ENCODE measurements at places on chromosomes 13 and 19.
A peak's percentile ranks its signal among the peaks of the same experiment; 100 is the strongest.

- DNase-seq = no peak
Measured at GRCh38 chr13:21825801-21826200, 154.9 kb downstream of the FGF9 start.

DNA sequence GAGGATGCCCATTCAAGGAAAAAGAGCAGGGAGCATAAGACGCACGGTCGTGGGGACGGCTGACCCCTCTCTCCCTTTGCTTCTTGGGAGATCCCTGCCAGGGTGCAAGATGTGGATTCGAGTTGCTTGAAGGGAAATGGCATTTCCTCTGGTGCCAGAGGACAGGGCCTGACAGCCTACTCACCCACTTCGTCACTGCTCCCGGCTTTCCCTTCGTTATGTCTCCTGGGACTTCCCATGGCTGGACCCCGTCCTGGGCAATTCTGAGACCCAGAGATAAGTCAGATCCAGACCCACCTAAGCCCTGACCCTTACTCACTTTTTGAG is 1.2 kb downstream of the TBC1D17 start:
- no peak for DNase-seq

- peak; percentile 21 for DNase-seq
Measured at GRCh38 chr13:44879452-44880058, 109.7 kb downstream of the NUFIP1 start.

GRCh38 chr13:109123971-109124370 is 494.6 kb downstream of the MYO16 start:
- no peak for DNase-seq

- DNase-seq = no peak
Measured at GRCh38 chr19:33450689-33451088, 70.9 kb downstream of the PEPD start.

GRCh38 chr19:16381756-16382401 is 57.3 kb downstream of the KLF2 start:
- no peak for DNase-seq

DNA sequence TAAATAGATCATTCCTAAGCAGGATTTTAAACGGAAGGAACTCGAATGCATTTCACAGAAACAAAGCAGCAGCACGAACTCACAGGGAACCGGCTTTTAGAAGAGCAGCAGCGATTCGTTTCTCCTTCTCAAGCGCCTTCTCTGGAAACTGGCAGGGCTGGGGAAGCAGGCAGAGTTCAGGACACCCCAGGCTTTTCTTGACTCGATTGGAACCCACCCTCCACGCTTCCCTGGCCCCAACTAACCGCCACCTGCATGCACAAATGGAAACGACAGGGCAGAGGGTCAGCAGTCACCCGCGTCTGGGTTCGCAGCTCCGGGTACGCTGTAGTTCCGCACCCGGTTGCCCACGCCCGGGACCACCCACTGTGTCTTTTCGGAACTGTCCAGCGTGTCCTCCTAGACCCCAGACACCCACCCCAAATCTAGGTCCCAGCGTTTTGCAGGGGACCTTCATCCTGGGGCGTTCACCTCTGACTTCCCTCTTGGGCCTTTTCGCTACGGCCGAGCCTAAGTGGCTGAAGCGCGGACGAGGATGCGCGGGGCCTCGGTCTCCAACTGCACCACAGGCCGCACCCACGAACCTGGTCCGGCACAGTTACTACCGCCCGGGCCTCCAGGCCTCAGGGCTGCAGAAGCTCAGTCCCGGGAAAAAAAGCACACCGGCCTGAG is 500 bp downstream of the ZFP30 start:
- peak; percentile 37 for DNase-seq

DNA sequence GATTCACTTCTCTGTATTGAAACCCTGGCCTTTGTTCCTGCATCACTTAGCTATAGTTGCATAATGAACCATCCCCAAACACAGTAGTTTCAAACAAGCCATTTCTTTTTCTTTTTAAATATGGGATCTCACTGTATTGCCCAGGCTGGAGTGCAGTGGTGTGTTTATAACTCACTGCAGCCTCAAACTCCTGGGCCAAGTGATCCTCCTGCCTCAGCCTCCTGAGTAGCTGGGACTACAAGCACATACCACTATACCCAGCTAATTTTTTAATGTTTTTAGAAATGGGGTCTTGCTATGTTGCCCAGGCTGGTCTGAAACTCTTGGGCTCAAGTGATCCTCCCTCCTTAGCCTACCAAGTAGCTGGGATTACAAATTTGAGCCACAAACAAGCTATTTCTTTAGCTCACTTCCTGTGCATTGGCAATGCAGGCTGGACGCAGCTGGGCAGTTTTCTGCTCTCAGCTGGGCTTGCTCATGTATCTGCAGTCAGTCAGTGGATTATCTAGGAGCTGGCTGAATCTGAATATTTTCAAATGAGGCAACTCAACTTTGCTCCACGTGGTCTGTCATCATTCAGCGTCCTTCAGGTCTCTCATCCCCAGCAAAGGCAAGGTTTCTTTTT is 49.5 kb upstream of the SIN3B start:
- DNase-seq = no peak

- DNase-seq = no peak
Measured at GRCh38 chr19:43525836-43526771, 897 bp downstream of the ETHE1 start.

DNA sequence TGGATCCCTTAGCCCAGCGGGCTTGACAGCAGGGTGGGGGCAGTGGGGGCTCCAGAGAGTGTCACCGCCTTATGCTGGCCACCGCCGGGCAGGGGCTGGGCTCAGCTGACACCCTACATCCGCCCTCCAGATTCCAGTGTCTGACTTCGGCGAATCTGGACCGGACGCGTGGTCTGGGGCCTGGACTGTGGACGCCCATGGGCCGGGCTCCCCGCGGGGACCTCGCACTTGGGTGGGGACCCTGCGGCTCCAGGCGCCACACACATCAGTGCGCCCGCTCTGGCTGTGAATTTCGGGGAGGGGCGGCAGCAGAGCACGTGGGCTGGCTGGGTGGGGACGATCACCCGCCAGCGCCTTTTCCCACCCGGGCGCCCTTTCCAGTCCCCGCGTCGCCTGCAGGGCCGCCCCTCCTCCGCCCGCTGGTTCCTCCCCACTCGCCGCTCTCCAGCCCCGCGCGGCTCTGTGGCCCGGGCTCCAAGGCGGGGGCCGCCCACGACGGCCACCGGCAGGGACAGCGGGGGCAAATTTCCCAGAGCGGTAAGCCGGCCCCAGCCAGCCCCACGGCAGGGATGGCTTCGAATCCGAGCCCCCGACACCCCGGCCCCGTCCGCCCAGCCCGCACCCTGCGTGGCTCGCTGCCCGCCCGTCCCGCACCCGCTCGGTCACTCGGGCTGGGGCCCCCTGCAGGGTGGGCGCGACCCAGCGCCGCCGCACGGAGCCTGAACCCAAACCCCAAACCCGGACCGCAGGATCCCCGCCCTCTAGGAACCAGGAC is 23.3 kb upstream of the ZNF99 start:
- DNase-seq = no peak

- DNase-seq = no peak
Measured at GRCh38 chr19:46886546-46887239, 25.9 kb downstream of the ARHGAP35 start.

DNA sequence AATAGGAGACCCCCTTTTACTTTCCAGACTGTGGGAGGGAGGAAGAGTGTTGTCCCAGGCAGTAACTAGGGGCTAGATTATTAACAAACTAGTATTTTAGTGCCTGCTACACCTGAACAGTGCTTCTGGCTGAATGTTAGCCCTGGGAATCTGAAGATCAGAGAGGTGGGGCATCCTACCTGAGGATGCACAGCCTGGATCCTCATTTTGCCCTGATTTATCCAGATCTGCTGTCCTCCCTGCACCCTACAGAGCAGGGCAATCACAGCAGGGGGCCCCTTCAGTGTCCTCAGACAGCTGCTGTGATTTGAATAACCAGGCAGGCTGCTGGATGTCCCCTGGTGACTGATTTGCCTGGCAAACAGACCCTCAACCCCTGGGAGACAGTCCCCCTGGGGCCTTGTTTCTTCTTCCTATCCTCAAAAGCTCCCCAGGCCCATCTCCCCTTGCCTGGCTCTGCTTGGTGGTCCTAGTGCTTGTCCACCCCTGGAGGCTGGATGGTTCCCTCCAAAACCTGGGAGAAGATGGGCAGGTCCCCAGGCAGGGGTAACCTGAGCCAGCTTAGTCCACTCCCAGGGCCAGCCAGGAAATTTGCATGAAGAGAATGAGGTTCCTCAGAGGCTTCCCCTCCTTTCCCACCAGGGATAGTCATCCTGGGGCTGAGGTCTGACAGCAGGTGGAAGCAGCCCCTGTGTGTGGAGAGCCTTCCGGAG is at the start of gene OVOL3:
OVOL3 (plus strand) TSS at position 657 of the 713 bp plus-strand sequence. CDS start 60 bp downstream, outside the sequence.
- no peak for DNase-seq

DNA sequence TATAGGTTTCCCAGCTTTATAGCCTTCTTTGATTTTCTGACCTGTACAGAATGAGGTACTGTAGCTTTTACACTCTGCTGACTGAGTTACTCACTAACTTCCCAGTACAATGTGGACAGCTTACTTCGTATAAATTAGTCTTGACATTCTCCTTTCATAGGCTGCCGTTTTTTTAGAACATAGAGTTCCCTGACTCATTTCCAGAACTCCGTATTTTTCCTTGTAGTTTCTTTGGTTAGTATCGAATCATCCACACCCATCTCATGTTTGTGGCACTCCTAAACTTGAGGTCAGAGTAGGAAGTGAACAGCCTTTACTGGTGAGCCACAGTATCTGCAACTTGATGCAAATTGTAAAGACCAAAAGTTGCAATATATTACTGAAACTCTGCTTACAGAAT is 303.9 kb downstream of the SLITRK5 start:
- no peak for DNase-seq

GRCh38 chr13:82438320-82438719 is 1444.0 kb downstream of the SLITRK1 start:
- DNase-seq = no peak

- no peak for DNase-seq
Measured at GRCh38 chr13:50898338-50898737, 11.3 kb upstream of the RNASEH2B start.

DNA sequence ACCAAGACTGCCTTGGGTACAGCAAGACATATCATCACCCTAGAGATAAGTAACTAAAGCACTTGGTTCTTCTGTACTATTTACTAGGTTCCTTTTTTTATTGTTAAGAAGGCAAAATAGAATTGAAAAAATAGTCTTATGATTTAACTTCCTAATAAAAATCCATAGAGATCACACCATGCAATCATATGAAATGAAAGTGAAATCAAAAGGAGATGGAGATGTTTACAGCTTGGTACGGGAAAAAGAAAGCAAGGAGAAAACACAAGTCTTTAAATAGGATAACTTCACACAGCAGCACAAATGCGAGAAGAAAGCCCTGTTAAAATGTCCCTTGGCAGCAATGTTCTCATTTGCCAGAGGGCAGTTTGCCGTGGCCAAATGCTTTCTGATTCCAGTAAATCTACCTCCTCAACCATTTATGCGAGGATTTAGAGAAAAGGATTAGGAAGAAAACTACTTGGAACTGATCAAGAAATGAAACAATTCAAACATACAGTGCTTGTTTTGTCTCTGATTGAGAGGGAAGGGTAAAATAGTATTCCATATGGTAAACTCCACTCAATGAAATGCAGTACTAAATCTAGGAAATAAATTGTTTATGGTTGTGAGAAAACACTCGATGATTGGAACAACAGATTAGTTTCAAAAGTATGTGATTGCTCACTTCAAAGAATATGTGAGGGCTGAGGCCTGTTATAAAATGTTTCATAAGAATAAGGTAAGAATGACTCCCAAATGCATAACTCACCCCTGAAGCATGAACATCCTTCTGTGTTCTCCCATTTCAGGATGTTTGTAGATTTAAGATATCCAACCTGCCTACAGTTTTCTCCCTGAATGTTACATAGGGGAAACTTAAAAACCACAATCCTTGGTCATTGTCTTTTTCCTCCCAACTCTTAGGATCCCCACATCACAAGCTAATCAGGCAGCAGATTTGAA is 487.8 kb downstream of the DACH1 start:
- no peak for DNase-seq

- no peak for DNase-seq
Measured at GRCh38 chr13:111857336-111857735, 209.6 kb upstream of the SOX1 start.

GRCh38 chr19:51127755-51128154 is 3.0 kb downstream of the SIGLEC9 start:
- DNase-seq = no peak

DNA sequence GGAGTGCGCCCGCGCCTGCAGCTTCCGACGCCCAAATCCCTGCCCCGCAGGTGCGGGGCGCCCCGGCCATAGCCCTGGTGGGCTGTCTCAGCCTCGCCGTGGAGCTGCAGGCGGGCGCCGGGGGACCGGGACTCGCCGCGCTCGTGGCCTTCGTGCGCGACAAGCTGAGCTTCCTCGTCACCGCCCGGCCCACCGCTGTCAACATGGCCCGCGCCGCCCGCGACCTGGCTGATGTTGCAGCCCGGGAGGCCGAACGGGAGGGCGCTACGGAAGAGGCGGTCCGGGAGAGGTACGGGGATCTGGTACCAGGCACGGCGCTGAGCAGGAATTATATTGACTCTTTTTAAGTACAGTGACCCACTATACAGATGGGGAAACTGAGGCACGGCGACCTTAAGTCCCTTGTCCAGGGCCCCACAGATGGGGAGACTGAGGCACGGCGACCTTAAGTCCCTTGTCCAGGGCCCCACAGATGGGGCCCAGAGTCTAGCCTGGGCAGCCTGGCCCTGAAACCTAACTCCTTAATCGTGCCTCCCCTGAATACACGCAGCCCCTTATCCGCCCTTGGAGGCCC is 586 bp downstream of the MRI1 start:
- DNase-seq = peak; percentile 19

GRCh38 chr13:48159826-48160225 is 64.9 kb upstream of the MED4 start:
- DNase-seq = no peak

GRCh38 chr19:13053761-13054625 is 48.7 kb downstream of the LYL1 start:
- no peak for DNase-seq

GRCh38 chr13:43544011-43544410 is 242.8 kb downstream of the ENOX1 start:
- DNase-seq = no peak

GRCh38 chr19:55484593-55485438 is at the start of gene NAT14:
Gene NAT14, plus strand, starts transcription at chr19:55485188. Its CDS starts 521 bp downstream, at chr19:55485709.
- DNase-seq = peak; percentile 50

DNA sequence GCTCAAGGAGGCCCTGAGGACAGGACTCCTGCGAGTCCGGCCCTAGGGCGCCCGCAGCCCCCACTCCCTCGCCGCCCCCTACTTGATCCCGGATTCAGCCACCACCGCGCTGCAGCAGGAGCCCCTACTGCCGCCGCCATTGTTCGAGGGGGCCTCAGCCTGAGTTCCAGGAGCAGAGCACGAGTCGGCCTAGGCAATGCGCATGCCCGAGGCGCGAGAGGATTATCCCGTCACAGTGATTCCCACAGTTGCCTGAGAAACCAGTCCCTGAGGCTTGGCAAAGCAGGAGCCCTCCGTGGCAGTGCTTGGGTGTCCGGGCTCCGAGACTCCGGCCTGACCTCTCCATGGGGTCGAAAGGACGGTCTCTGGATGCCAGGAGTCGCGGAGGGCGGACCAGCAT is 68.4 kb upstream of the ZNF420 start:
- no peak for DNase-seq

- no peak for DNase-seq
Measured at GRCh38 chr19:49936549-49936948, 7.2 kb upstream of the NUP62 start.

Data from NCI-H1092 treated with DMSO at 0.1 percent for 48 hours (cell line).